ENCODE measurements at places on chromosomes 6 and 20. TPM values are rescaled to one million over a fixed set of nuclear protein-coding genes. Genes with fewer than 3 reads are reported as not detected.

NHSL1 gene
- total RNA-seq, result 9.2 TPM

SGK2 gene
- total RNA-seq, result 0.28 TPM

BMP2 gene
- 4.8 TPM for total RNA-seq

TMEM170B gene
- 1.7 TPM for total RNA-seq

NCR2 gene
- total RNA-seq, result not detected

LAMP5 gene
- total RNA-seq, result 0.19 TPM

PGC gene
- total RNA-seq, result not detected

SIRPA gene
- total RNA-seq, result 9.9 TPM

ZNF831 gene
- not detected for total RNA-seq

GNAS-AS1 gene
- 0.58 TPM for total RNA-seq

NOX3 gene
- total RNA-seq, result not detected

SLC17A5 gene
- total RNA-seq, result 85.1 TPM

TXLNB gene
- under 0.01 TPM for total RNA-seq

GSTA2 gene
- not detected for total RNA-seq

TMX4 gene
- 26.5 TPM for total RNA-seq

WFDC2 gene
- not detected for total RNA-seq

HS3ST5 gene
- not detected for total RNA-seq

PDE7B gene
- total RNA-seq, result 60.0 TPM

HLA-DQA1 gene
- total RNA-seq, result not detected

MTG2 gene
- total RNA-seq, result 19.9 TPM

RAET1E gene
- not detected for total RNA-seq

HSP90AB1 gene
- 531 TPM for total RNA-seq

SPATS1 gene
- not detected for total RNA-seq

BHLHE23 gene
- not detected for total RNA-seq

PPP1R3D gene
- 5.4 TPM for total RNA-seq

IYD gene
- not detected for total RNA-seq

GPR63 gene
- 0.28 TPM for total RNA-seq

AK9 gene
- total RNA-seq, result 4.2 TPM

SLC13A3 gene
- total RNA-seq, result 0.38 TPM

GJA10 gene
- total RNA-seq, result not detected

NCOA7 gene
- 57.8 TPM for total RNA-seq

PLCB4 gene
- total RNA-seq, result 7.1 TPM

BTN1A1 gene
- total RNA-seq, result under 0.01 TPM

CLDN20 gene
- not detected for total RNA-seq

FAM83C gene
- under 0.01 TPM for total RNA-seq

MDFI gene
- total RNA-seq, result 1.3 TPM

ARMC2 gene
- total RNA-seq, result 6.2 TPM

COL10A1 gene
- not detected for total RNA-seq

APOBEC2 gene
- total RNA-seq, result not detected

HUS1B gene
- 0.77 TPM for total RNA-seq
